ENCODE measurements at places on chromosomes 2 and 18.

DNA sequence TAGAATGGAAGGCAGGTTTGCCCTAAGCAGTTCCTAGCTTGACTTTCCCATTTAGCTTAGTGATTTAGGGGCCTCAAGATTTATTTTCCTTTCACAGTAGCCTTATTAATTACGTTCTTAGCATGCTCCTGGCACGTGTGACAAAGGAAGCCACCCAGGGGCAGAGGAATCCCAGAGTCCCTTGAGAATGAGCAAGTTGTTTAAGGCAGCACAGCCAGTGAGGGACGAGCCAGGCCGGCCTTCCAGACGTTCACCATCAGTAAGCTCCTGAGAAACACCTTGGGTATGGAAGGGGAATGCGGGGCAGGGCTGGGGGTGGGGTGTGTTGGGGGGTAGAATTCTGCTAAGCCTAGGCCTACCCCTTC lies 76.3 kb downstream of the SOWAHC start:
- DNase-seq: no peak

DNA sequence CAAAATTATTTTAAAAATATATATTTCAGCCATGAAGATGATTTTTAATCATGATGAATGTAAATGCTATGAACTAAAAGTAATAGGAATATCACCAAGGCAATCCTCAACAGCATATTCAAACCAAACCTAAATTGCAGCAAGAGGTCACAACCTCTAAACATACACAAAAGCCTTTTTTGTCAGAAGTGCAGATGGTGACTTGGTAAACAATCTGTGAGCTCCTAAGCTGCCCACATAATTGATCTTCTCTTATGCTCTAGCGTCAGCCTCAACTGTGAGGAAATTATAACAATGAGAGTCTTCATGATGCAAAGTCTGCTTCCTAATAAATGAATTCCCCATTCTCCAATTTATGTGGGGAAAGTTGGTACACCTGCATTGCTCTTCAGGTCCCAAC lies 113.2 kb downstream of the TSN start:
- DNase-seq: no peak

GRCh38 chr2:1652034-1652790 lies 92.1 kb downstream of the PXDN start:
- DNase-seq: no peak

GRCh38 chr2:65458999-65459398 lies 26.6 kb upstream of the SPRED2 start:
- no peak for DNase-seq

- no peak for DNase-seq
Observed at GRCh38 chr2:196159221-196159892, 12.0 kb downstream of the STK17B start.

GRCh38 chr18:21141668-21142422 lies 30.2 kb upstream of the ROCK1 start:
- no peak for DNase-seq

DNA sequence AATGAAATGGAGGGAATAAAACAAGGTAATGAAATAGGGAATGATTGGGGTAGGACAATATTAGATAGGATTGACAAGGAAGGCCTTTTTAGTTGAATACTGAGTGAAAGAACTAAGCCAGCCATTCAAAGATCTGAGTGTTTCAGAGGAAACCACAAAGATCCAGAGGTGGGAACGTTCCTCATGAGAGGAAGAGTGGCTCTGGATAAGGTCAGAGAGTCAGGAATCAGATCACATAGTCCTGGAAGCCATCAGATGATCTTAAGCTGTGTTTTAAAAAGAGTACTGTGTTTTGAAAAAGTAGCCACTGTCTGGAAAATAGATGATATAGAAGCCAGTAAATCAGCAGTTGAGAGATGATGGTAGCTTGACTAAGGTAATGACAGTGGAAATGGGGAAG lies 11.8 kb downstream of the TTLL4 start:
- DNase-seq: no peak

GRCh38 chr2:100884145-100884621 lies 64.2 kb downstream of the NPAS2 start:
- no peak for DNase-seq

- DNase-seq: no peak
Observed at GRCh38 chr2:235611349-235611748, 117.5 kb downstream of the AGAP1 start.

- no peak for DNase-seq
Observed at GRCh38 chr2:159139216-159139933, 147.1 kb downstream of the WDSUB1 start.

DNA sequence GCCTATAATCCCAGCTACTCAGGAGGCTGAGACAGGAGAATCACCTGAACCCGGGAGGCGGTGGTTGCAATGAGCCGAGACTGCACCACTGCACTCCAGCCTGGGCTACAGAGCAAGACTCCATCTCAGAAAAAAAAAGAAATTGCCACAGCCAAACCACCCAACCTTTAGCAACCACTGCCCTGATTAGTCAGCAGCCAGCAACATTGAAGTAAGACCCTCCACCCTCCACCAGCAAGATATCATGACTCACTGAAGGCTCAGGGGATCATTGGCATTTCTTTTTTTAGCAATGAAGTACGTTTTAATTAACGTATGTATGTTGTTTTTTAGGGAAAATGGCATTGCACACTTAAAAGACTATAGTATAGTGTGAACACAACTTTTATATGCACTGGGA lies 349.1 kb upstream of the ACVR2A start:
- no peak for DNase-seq
